Activated CD8-positive, alpha-beta T cell treated with anti-CD3 and anti-CD28 coated beads, Interleukin-2, amount 10 ng/mL, durations not matched to agents 7 days and 5 days (primary cell): ENCODE measurements at places on chromosomes 4 and X. TPM values are rescaled to one million over a fixed set of nuclear protein-coding genes. Genes with fewer than 3 reads are reported as not detected.

NXF3 gene
- not detected for total RNA-seq

CAPN6 gene
- total RNA-seq: not detected

- no peak for DNase-seq
These were observed 43.7 kb downstream of the FHDC1 start for GRCh38 chr4:152979731-152980330.

GRCh38 chr4:148067301-148067916, 335.5 kb downstream of the ARHGAP10 start:
- DNase-seq: no peak

- no peak for DNase-seq
These were observed 11.7 kb upstream of the PITX2 start for GRCh38 chr4:110634350-110635162.
